ENCODE measurements at places on chromosomes 5 and 9. TPM values are rescaled to one million over a fixed set of nuclear protein-coding genes. Genes with fewer than 3 reads are reported as not detected.

Gene KCNMB1
- polyA plus RNA-seq = 2.1 TPM

Gene PDZD2
- 18.9 TPM for polyA plus RNA-seq

DNA sequence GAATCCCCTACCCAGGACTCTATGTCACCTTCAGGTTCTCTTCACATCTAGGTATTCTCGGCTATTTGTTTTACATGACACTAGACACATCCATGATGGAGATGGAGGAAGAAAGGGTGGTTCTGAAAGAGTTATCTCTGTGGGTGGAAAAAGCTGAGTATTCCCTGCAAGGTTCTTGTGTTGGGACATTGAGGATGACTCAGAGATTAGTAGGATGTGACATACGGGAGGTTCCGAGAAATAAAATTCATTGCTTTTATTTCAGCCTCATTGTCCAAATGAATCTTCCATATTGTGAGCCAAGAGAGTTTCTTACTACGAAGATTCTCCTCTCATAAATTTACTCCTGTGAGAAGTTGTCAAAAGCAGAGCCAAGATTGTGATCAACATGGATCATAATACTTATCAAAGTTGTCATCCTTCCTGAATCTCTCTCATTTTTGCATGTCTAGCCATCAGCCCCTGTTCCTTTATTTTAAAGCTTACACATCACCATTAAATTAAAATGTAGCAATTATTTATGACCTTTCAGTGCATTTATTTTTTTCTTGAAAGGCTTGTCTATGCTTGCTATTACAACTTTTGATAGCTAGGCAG is 370.0 kb downstream of the PSAT1 start:
- DNase-seq = no peak

GRCh38 chr9:134321531-134321930 is 4.7 kb upstream of the RXRA start:
- no peak for DNase-seq

- no peak for DNase-seq
Observed at GRCh38 chr5:40308867-40309266, 370.8 kb upstream of the PTGER4 start.

DNA sequence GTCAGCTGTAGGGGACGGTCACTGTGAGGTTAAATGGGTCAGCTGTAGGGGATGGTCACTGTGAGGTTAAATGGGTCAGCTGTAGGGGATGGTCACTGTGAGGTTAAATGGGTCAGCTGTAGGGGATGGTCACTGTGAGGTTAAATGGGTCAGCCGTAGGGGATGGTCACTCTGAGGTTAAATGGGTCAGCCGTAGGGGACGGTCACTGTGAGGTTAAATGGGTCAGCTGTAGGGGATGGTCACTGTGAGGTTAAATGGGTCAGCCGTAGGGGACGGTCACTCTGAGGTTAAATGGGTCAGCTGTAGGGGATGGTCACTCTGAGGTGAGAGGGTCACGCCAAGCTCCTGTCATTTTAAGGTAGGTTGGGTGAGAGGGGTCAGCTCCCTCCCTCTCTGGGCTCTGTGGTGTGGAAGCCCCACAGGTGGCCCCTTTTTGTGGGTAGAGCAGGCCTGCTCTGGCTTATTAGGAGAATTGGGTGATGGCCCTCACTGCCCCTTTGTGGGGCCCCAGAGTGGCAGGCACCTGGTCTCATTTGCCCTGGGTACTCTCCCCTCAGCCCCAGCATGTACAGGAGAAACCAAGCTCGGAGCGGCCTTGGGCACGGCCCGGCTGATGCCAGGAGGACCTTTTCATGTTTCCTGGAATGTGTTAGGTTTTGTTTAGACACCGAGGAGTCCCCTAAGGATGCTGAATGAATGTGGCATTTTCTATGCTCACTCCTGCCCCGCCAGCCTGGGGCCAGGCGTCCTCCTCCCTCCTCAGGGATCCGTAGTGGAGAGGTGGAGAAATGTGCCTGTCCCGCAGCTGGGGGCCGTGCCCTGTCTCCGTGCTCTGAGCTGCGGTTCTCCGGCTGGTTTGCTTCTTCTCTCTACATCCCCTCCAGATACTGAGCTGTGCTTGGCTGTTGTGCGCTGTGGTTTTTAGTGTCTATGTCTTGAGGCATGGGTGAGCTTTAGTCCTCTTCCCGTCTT is 31.4 kb downstream of the AHRR start:
- DNase-seq = no peak

DNA sequence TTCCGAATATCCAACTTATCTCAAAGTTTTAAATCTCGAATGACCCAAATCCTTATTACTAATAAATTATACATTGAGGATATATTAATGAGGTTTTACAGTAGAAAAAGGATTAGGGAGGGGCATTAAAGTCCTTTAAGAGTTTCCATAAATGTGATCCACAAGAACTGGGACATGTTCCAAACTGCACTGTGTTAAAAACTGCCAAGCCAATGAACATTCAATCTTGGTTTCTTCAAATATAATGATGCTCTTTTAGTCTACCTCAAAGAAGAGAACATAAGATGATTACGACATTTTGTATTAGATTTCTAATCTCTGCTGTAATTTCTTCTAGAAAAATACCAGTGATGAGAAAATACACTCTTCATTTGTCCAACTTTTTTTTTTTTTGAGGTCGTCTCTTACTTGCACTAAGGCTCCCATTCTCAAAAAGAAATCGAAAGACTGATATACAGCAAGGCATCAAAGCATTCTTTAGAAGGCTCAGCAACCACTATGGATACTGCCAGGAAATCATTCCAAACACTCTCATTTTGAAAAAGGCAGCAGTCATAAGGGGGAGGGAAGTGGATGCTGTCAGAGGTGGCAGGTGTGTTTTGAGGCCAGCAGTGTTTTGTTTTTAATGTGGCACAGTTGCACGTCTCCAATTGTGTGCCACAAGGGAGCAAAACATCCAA is 1.7 kb downstream of the PTAR1 start:
- DNase-seq = peak; percentile 9

- no peak for DNase-seq
Observed at GRCh38 chr9:94623253-94623652, 16.1 kb downstream of the FBP1 start.

- DNase-seq = no peak
Observed at GRCh38 chr9:81082221-81082620, 607.1 kb downstream of the TLE1 start.

Data from renal pelvis (tissue), 12 donors.